ENCODE measurements at places on chromosomes 5 and 9.

DNA sequence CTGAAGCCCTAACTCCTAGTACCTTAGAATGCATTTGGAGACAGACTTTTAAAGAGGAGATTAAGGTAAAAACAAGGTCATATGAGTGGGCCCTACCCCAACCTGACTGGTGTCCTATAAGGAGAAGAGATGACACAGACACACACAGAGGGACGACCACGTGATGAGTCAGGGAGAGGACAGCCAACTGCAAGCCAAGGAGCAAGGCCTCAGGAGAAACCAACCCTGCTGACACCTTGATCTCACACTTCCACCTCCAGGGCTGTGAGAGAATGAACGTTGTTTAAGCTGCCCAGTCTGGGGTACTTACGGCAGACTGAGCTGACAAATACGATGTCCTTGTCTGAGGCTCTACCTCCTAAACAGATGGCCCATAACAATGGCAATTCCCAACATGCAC lies 93.6 kb downstream of the ROR2 start:
- DNase-seq, result no peak

GRCh38 chr5:163578652-163579051 lies 73.2 kb downstream of the MAT2B start:
- no peak for DNase-seq

DNA sequence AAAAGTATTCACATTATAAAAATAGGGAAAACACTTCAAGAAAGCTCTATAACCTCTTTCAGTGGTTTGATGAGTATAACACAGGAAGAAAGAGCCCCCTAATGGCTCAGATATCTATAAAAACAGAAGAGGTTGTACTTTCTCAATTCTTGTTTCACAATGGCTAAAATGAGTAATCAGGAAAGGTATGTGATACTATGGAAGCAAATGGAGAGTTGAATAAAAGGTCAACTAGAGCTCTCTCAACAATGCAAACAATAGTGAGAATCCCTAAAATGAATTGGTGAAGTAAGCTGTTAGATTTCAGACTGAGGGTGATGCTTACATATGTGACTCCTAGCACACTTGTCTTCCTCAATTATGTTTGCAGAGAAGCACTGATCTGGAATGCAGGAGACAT lies 584.6 kb upstream of the CDH18 start:
- no peak for DNase-seq

- no peak for DNase-seq
Observed at GRCh38 chr5:115457571-115457970, 87.0 kb downstream of the FEM1C start.

- DNase-seq, result no peak
Observed at GRCh38 chr5:150302301-150303069, at the start of gene ARSI. ARSI (minus strand) TSS chr5:150302905; CDS start chr5:150302373, 532 bp downstream.

DNA sequence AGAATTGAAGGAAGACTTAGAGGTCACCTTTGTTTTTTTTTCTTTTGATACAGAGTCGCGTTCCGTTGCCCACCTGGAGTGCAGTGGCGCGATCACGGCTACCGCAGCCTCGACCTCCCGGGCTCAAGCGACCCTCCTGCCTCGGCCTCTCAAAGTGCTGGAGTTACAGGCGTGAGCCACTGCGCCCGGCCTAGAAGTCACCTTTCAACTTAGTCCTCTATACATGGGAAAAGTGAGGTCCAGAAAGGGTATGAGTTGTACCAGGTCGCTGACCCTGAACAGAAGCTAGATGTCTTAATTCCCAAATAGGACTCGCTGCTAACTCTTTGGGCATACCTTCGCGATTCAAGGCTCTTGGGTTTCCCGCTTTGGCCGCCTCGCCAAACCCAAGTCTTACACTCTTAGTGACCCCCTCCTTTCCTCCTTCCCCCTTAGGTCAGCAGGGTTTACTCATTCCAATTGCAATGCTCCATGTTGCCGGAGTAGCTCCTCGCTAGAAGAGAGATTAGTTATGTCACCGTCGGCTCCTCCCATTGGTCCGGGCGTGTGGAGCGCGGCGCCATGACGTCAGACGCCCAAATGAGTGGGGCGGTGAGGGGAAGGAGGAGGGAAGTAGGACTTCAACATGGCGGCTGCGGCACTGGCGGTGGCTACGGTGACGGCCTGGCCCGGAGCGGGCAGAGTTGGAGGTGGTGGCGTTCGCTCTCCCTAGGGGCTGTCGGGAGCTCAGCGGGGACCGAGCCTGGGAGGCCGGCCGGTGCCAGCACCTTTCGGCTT lies at the start of gene UBAP1:
UBAP1 (plus strand) TSS at position 608 of the 777 bp plus-strand sequence. CDS start 41,872 bp downstream, outside the sequence.
- DNase-seq, result peak; percentile 95

DNA sequence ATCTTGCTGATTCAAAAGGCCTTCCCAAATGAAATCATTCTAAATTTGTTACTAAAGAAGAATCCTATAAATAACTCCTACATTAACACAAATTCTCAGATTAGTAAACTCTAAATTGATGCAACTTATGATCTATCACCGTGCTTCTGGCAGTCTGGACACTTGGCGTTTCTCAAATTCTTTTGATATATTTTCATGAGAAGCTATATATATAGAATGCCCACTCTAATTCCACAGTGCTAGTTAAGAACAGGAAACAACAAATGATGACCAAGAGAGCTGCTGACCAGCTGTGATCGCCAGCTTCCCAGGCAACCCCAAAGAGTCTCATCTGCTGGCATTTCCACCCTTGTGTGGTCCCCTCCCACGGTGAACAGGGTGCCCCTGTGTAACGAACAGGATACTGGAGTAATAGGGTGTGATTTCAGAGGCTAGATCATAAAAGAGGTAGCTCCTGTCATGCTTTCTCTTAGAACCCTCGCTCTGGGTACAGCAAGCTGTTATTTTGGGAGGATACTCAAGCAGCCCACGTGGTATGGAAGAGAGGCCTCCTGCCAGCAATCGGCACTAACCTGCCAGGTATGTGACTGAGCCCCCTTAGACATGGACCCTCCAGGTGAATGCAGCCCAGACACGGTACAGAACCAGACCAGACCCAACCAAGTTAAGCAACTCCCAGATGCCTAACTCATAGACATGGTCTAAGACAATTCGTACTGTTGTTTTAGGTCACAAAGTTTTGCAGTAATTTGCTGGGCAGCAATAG lies 64.7 kb downstream of the CDC14B start:
- no peak for DNase-seq

- peak; percentile 81 for DNase-seq
Observed at GRCh38 chr5:146541958-146542849, 26.2 kb upstream of the GPR151 start.

DNA sequence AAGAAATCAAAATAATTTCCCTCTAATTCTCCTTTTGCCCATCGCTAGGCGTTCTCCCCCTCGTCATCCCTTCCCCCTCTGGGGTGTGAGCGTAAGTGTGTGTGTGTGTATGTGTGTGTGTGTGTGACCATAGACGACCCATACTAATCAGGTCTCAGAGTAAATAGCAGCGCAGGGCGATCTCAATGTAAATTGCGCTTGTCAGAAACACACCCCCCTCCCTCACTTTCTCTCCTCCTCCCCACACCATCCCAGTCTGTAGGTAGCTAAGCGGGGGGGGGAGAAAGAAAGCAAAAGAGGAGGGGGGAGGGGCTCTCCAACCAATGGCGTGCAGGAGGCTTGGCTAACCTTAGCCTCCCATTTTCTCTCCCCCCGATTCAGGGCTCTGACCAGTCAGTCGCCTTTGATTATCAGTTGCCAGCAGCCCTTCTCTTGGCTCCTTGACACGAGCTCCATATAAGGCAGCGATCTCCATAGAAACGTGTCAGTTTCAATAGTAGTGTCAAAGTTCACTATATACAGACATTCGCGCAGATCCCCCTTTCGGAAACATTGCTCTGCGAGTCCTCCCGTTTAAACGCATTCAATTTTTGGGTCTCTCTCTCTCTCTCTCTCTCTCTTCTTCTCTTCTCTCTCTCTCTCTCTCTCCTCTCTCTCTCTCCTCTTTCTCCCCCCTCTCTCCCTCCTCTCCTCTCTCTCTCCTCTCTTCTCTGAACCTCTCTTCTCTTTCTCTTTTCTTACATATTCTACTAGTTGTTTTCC lies at the start of gene NR2F1:
NR2F1 (plus strand) TSS at position 546 of the 762 bp plus-strand sequence. CDS start 1,802 bp downstream, outside the sequence.
- peak; percentile 79 for DNase-seq
